ENCODE measurements at places on chromosomes 7 and 10.

DNA sequence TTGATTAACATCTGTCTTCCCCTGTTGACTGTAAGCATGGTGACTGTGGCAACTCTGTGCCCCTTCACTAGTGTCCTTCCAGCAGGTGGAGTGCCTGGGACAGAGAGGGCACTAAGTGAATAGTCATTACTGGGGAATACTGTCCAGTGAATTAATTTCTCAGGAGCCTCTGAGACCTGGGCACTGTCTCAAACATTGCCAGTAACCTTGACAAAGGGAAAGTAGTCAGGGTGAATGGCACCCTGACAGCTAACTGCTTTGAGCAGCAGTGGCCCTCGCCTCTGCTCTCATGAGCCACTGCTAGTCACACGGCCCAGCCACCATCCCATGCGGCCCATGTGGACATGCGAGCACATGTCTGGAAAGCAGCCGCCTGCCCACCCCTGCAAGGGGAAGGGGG lies 13.1 kb upstream of the GRB10 start:
- DNase-seq = no peak

- DNase-seq = no peak
Measured at GRCh38 chr7:101593556-101593955, 35.5 kb downstream of the MYL10 start.

GRCh38 chr7:151012911-151013347 lies 11.4 kb downstream of the ATG9B start:
- DNase-seq = peak; percentile 72

DNA sequence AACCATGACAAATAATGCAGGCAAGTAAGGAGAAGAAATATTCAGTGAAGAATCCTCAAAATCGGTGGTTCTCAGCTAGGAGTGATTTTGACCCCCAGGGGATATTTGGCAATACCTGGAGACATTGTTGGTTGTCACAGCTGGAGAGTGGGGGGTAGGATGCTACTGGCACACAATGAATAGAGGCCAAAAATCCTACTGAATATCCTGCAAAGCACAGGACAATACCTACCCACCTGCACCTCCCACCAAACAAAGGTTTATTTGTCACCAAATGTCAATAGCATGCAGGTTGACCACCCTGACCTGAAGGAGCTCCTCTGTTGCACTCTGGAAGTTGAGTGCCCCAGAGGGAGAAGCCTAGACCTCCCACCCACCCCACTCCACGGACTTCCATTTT lies 1028.6 kb downstream of the CNTNAP2 start:
- no peak for DNase-seq

GRCh38 chr10:51255381-51255780 lies 181.1 kb downstream of the PRKG1 start:
- DNase-seq = peak; percentile 31

All from tongue (tissue), 3 donors.